ENCODE measurements at places on chromosomes 13 and 19.

GRCh38 chr19:45876161-45876410 is 9.9 kb downstream of the IRF2BP1 start:
- DNase-seq, result no peak

- no peak for DNase-seq
Measured at GRCh38 chr19:28618504-28618903, 594.4 kb downstream of the UQCRFS1 start.

GRCh38 chr13:76929320-76929719 is 19.0 kb upstream of the ACOD1 start:
- DNase-seq, result no peak

- peak; percentile 44 for DNase-seq
Measured at GRCh38 chr19:18763674-18764590, 27.2 kb downstream of the COMP start.

DNA sequence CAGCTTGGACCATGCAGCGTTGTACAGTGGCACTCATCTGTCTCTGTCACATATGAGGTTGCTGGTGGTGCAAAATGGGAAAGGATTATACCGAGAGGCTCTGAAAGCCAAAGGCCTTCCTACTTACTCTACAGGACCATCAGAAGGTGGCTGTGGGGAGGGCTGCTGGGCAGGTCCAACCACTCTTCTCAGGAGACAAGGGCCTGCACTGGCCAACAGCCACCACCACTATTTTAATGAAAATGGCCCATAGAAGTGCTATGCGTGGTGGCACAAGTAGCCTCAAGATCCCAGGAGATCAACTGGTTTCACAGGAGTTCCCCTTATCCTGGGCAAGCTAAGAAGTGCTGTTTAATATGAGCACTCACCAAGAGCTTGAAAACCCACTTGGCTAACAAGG is 52.3 kb downstream of the MRPL57 start:
- DNase-seq, result no peak

DNA sequence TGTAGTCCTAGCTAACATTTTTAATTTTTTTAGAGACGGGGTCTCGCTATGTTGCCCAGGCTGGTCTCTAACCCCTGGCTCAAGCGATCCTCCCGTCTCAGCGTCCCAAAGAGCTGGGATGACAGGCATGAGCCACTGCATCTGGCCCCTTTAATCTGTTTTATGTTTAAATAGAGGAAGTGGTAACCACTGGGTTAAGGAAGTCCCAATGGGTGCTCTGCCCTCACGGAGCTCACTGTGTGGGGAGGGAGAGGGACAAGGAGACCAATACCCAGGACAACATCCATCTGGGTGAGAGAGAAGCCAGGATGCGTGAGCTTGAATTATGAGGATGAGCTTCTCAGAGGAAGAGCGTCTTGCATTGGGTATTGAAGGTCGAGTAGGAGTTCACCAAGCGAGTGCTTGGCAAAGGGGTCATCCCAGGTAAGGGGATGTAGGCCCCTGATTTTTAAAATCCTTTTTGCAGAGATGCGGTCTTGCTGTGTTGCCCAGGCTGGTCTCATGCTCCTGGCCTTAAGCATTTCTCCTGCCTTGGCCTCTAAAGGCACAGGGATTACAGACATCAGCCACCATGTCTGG is 13.8 kb downstream of the YJU2 start:
- DNase-seq, result no peak

- no peak for DNase-seq
Measured at GRCh38 chr19:42285988-42286348, 16.0 kb upstream of the PRR19 start.

DNA sequence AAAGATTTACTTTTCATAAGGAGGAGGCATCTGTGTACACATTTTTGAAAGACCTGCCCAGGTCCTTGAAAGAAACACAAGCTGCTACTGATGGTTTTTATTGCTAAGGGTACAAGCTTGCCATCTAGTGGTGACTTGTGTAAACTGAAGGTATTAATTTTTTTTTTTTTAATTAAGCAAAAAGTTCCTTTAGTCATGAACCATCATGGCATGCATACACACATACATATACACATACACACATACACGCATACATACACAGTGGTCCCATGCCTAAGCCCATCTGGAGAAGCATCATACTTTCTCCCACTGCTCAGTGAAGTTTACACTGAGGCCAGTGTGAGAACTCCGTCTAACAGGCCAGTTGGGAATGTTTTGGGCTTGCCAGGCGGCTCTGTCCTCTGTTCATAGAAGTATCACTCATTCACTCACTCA is 312.5 kb downstream of the DCLK1 start:
- DNase-seq, result peak; percentile 41

DNA sequence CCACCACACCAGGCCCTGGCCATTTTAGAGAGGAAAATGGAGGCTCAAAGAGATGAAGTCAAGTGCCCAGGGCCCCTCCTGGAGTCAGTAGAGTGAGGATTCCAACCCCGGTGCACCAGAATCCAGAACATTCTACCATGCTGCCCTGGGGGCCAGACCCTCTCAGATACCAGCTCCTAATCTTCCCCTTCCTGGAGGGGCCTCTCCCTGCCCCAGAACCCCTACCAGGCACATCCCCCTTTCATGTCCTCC is 11.1 kb downstream of the CAPN12 start:
- no peak for DNase-seq

DNA sequence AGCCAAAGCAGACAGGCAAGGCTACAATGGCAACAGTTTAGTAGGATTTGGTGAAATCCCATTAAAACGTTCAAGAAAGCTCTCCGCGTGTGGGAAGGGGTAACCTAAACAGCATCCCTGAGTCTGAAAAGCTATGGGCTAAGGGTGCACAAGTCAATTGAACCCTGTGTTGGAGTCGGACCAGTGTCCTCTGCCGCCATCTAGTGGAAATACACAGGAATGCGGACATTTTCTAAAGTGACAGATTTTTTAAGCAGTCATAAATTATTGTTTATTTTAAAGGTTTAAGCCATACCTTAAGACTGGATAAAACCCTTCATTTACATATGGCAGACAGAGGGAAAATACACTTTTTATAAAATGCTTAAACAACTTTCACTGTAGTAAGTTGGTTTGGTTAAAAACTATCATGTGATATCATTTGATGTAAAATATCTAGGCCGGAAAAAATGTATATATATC is 26.5 kb upstream of the LSM14A start:
- DNase-seq, result peak; percentile 32

- DNase-seq, result no peak
Measured at GRCh38 chr13:21579754-21580316, 24.1 kb downstream of the MICU2 start.

- no peak for DNase-seq
Measured at GRCh38 chr19:45477713-45478453, 10.1 kb downstream of the FOSB start.

All from NCI-H1092 treated with DMSO at 0.1 percent for 48 hours (cell line).